Activated CD4-positive, alpha-beta T cell treated with anti-CD3 and anti-CD28 coated beads for 36 hours (primary cell): ENCODE measurements at places on chromosomes 7 and 10. TPM values are rescaled to one million over a fixed set of nuclear protein-coding genes. Genes with fewer than 3 reads are reported as not detected.
A peak's percentile ranks its signal among the peaks of the same experiment; 100 is the strongest.

DNA sequence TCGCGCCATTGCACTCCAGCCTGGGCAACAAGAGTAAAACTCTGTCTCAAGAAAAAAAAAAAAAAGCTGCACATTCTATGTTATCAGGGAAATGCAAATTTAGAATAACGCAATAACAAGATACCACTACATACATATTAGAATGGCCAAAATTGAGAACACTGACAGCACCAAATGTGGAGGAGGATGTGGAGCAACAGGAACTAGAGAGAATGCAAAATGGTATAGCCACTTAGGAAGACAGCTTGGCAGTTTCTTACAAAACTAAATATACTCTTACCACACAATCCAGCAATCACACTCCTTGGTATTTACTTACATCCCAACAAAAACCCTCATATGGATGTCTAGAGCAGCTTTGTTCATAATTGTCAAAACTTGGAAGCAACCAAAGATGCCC lies 76.8 kb downstream of the ALOX5 start:
- no peak overlapping the region for H3K4me3 ChIP-seq
- no peaks in the 10 kb centered on the region for H3K27me3 ChIP-seq
- no peak for DNase-seq
- no peaks in the 10 kb centered on the region for H3K36me3 ChIP-seq

GRCh38 chr10:111707076-111707475 lies 476.5 kb downstream of the GPAM start:
- no peak for DNase-seq
- peaks cover 2% of the 10 kb centered on the region for H3K27me3 ChIP-seq
- no peak overlapping the region for H3K27ac ChIP-seq

DNA sequence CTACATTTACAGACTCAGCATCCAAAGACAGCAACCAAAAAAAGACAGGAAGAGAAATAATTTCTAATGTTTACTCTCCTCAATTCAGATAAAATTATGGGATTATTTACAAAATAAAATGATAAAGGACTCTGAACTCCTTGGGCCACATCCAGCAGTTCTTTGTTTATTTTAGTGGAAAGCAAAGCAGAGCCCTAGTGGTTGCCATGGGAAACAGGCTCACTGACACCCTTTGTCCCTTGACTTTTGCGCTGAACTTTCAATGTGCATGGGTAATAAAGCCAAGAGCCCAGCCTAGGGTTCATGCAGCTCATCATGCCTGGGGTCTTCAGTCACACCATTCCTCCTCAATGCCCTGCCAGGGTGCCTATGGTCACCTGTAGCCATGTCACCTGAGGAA lies 442.6 kb upstream of the IGFBP3 start:
- DNase-seq, result no peak
- no peaks in the 10 kb centered on the region for H3K27me3 ChIP-seq
- no peak overlapping the region for H3K27ac ChIP-seq
- no peaks in the 10 kb centered on the region for H3K4me1 ChIP-seq
- no peaks in the 10 kb centered on the region for H3K36me3 ChIP-seq
- H3K4me3 ChIP-seq, result no peak overlapping the region

- no peaks in the 10 kb centered on the region for H3K36me3 ChIP-seq
- no peak overlapping the region for H3K4me3 ChIP-seq
- no peaks in the 10 kb centered on the region for H3K27me3 ChIP-seq
- H3K27ac ChIP-seq, result no peak overlapping the region
- H3K4me1 ChIP-seq, result no peaks in the 10 kb centered on the region
These were observed 23.1 kb upstream of the CTTNBP2 start for GRCh38 chr7:117896339-117896738.

GRCh38 chr10:21750424-21750823 lies 216.4 kb downstream of the MLLT10 start:
- H3K36me3 ChIP-seq, result peaks cover 14% of the 10 kb centered on the region
- DNase-seq, result no peak
- H3K27me3 ChIP-seq, result no peaks in the 10 kb centered on the region
- peaks cover 24% of the 10 kb centered on the region for H3K4me1 ChIP-seq
- H3K27ac ChIP-seq, result no peak overlapping the region

- no peak overlapping the region for H3K4me3 ChIP-seq
- no peak for DNase-seq
- H3K27ac ChIP-seq, result no peak overlapping the region
- no peaks in the 10 kb centered on the region for H3K36me3 ChIP-seq
These were observed 75.7 kb upstream of the SFMBT2 start for GRCh38 chr10:7486528-7486927.

DNA sequence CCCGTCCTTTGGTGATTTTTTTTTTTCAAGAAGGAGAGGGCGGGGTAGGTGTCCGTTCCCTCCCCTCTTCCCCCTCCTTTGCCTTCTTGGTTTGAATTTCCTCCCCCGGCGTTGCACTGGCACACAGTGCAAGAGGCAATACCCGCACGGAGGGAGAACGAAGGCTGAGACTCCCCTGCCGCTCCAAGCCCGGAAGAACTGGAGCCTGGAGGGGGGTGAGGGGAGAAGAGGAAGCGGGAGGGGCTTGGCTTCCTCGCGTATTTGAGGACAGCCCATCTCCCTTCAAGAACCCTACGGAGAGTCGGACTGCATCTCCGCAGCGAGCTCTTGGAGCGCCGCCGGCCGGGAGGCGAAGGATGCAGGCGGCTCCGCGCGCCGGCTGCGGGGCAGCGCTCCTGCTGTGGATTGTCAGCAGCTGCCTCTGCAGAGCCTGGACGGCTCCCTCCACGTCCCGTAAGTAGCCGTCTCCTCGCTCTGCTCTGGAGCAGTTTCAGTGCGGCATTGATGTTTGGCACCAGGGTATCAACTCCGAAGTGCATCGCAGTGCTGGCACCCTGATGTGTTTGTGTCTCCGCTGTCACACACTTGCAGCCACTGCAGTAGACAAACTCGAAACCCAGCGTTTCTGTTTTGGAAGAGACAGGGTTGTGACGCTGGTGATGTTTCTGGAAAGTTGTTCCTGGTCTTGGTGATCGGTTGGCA lies at the start of gene CNTNAP2:
Gene CNTNAP2 (plus strand): TSS at position 281 of the 702 bp plus-strand sequence. CDS start 76 bp downstream, at position 357.
- H3K36me3 ChIP-seq, result no peaks in the 10 kb centered on the region
- peak; percentile 7 for DNase-seq
- no peak within 1 kb of the TSS for H3K27ac ChIP-seq

- H3K27me3 ChIP-seq, result no peaks in the 10 kb centered on the region
- H3K27ac ChIP-seq, result no peak overlapping the region
- H3K36me3 ChIP-seq, result no peaks in the 10 kb centered on the region
These were observed 147.8 kb upstream of the AUTS2 start for GRCh38 chr7:69450456-69450855.

DNA sequence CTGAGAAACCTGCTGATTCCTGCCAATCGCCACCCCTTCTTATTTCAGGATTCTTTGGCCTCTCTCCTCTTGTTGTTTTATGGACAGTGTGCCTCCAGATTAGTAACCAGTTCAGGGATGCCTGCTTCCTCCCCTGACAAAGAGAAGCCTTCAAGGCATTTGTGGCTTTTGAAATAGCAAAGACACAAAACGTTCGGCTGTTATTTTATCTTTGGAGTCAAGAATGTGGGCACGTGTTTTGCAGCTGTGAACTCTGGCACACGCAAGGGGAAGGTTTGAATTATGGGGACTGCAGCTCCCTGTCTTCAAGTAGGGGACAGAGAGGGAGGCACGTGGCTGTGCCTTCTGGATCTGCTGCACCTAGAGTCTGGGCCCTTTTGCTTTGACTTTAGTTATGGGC lies 157.9 kb upstream of the GRB10 start:
- no peaks in the 10 kb centered on the region for H3K4me1 ChIP-seq
- H3K27me3 ChIP-seq, result peaks cover 12% of the 10 kb centered on the region
- no peak overlapping the region for H3K27ac ChIP-seq
- no peaks in the 10 kb centered on the region for H3K36me3 ChIP-seq

- peak; percentile 34 for DNase-seq
- H3K4me3 ChIP-seq, result peak overlapping the region; percentile 8
- H3K27me3 ChIP-seq, result peaks cover 51% of the 10 kb centered on the region
- no peaks in the 10 kb centered on the region for H3K36me3 ChIP-seq
- H3K4me1 ChIP-seq, result peaks cover 23% of the 10 kb centered on the region
- no peak overlapping the region for H3K27ac ChIP-seq
These were observed 20.5 kb upstream of the GATA3 start for GRCh38 chr10:8033812-8034465.

DNA sequence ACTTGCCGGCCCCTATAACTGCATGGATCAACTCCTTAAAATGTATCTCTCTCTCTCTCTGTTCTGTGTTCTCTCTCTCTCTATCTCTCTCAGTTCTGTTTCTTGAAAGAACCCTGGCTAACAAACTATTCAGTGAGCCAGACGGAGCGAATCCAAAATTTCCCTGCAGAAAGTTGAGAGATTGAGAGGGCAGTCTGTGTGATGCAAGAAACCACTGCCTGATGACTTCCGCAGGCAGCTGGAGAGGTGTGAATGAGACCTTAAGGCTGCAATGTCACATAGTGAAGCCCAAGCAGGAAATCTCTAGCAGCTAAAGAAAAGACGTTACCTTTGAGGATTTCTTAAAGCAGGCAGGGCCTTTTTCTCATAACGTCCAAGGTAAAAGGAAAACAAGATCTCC lies 17.3 kb downstream of the FAM107B start:
- no peaks in the 10 kb centered on the region for H3K27me3 ChIP-seq
- H3K4me3 ChIP-seq, result no peak overlapping the region
- H3K27ac ChIP-seq, result no peak overlapping the region
- peaks cover 7% of the 10 kb centered on the region for H3K4me1 ChIP-seq

- H3K27me3 ChIP-seq, result no peaks in the 10 kb centered on the region
- H3K36me3 ChIP-seq, result no peaks in the 10 kb centered on the region
- no peaks in the 10 kb centered on the region for H3K4me1 ChIP-seq
- no peak overlapping the region for H3K4me3 ChIP-seq
- H3K27ac ChIP-seq, result no peak overlapping the region
These were observed 175.1 kb downstream of the HGF start for GRCh38 chr7:81594767-81595166.

Gene HMX3
- not detected for total RNA-seq

Gene HOXA5
- not detected for total RNA-seq

- H3K36me3 ChIP-seq, result no peaks in the 10 kb centered on the region
- no peaks in the 10 kb centered on the region for H3K4me1 ChIP-seq
- no peak for DNase-seq
These were observed 71.2 kb downstream of the C10orf105 start for GRCh38 chr10:71648254-71648932.

DNA sequence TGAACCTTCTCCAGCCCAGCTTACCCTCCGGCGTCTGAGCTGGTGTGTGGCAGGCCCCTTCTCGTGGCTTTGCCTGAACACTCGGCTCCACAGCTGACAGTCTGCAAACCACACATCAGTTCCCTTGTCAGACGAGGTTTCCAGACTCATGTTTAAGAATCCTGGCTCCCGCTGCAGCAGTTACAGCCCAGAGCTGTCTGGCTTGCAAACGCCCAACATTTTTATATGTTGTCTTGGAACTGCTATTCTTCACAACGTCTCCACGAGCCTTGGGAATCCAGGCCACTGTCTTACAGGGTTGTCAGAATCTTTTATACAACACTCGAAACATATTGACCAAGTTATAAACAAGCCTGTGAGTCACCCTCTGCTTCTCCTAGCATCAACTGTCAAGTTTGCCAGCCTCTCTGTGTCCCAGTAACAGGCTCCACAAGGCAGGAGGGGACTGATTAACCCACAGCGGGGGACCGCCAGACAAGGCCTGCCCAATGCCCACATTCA lies 68.1 kb downstream of the TNS3 start:
- H3K4me1 ChIP-seq, result no peaks in the 10 kb centered on the region
- no peak overlapping the region for H3K27ac ChIP-seq
- H3K27me3 ChIP-seq, result peaks cover 7% of the 10 kb centered on the region
- no peaks in the 10 kb centered on the region for H3K36me3 ChIP-seq
- DNase-seq, result no peak
- H3K4me3 ChIP-seq, result no peak overlapping the region
